Esophagus squamous epithelium (tissue), 5 donors: ENCODE measurements at places on chromosomes 1 and 21. TPM values are rescaled to one million over a fixed set of nuclear protein-coding genes. Genes with fewer than 3 reads are reported as not detected.

- no peak for DNase-seq
These were observed 30.2 kb upstream of the CA6 start for GRCh38 chr1:8915446-8915845.

CRP gene
- not detected for total RNA-seq

GRCh38 chr1:28359592-28360239 lies 9.8 kb upstream of the PHACTR4 start:
- no peak for DNase-seq

- DNase-seq: no peak
These were observed 16.4 kb downstream of the SPRTN start for GRCh38 chr1:231354330-231355020.

HPDL gene
- 4.0 TPM for total RNA-seq
